WERI-Rb-1 (cell line): ENCODE measurements at places on chromosomes 3 and 15.
A peak's percentile ranks its signal among the peaks of the same experiment; 100 is the strongest.

DNA sequence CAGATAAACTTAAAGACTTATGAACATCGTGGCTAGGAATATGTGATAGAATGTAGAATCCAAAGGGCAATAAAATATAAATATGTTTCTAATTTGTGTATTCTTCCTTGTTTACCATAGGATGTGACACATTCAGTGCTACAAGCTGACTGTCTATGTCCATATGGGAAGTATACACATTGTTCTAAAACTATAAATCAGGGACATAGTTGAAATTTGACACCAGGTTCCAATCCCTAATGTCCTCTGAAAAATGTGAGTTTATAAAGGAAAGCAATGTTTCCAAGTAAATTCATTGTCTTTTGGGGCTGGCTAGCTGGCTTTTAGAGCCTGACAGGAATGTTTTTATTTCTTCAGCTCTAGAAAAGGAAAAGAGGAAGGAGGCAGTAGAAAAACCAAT is 273.6 kb downstream of the CNTN4 start:
- DNase-seq = no peak

DNA sequence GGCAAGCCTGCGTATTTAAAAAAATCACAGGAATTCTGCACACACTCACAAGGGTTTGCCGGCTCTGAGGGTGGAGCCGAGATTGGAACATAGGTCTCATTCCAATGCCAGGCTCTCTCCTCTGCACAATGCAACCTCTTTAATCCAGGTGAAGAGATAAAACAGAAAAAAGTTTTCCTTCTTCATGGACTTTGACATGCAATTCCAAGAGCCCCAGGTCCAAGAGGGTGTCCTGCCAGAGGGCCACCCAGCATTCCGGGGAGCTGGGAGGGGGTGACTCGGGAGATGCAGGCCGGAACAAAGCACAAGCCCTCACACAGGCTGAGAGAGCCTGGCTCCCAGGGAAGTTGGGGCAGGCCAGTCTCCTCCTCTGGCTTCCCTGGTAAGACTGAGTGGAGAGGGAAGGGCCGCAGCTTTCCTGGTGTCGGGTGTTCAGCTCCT is 6.7 kb upstream of the SLC12A8 start:
- peak; percentile 30 for DNase-seq

DNA sequence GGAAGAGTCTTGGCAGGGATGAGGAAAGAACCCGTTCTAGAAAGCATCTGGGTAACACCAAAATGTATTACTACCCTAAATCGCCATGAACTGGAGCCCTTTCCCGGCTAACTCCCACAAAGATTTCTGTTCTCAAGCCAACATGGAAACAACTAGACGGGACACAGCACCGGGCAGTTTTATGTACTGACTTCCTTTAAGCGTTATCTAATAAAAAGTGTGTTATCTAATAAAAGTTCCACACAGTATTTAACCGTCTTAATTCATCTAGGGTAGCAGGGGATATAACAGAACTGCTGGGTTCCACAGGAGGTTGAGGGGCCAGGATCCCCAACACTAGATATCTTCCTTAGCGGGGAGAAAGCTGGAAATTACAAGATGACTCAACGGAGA is 347 bp upstream of the C3orf62 start:
- no peak for DNase-seq

DNA sequence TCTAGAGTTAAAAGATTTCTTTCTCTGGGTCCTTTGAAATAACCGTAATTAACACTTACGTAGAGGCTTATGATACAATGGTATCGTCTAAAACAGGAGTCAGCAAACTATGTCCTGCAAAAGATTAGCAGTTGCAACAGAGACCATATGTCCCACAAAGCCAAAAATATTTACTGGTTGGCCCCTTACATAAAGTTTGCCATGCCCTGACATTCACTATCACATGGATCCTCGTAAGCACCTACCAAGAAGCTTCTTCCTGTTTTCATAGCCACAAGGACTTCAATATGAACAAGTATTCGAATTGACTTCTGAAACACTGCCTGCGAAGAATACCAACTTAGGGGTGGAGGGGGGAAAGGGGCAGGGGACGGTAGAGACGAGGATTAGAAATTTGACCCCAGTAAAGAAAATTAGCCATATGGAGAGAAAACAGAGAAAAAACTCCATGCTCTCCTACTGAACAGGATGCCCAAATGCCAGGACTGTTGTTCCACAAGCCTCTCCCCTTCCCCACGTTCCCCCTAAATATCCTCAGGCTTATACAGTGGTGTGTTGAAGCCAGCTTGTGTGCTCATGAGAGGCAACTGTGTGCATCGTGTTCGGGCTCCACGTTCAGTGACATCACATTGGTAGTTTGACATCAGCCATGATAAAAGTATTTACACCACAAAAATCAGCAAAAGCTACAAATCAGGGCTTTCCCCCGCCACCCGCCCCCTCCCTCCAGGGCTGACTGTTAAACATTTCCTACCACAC is 144.1 kb upstream of the HES1 start:
- no peak for DNase-seq

DNA sequence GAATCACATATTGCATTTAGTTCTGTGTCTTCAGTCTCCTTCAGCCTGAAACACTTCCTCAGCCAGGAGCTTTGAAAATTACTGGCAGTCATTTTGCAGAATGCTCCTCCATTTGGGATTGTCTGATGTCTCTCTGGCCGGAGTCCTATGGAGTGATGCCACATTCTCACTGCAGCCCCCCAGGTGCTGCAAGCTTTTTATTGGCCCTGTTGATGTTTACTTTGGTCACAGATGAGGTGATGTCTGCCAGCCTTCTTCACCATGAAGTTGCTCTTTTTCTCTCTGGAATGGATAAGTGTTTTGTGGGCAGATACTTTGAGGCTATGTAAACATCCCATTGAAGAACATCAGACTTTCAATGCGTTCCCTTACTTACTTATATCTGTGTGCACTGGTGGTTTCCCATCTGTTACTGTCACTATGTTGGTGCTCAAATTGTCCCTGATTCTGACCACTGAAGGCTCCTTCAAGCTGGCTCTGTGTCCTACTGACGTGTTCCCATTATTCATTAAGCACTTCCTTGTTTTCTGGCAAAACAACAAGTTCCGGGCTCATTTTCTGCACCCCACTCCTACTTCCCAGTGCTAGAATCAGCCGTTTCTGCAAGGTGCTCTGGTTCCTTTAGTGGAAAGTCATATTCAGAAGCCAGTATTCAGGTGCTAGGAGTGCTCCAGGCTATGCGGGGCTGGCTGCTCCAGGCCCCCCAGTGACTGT is 1.4 kb upstream of the CLEC3B start:
- no peak for DNase-seq

- no peak for DNase-seq
Measured at GRCh38 chr15:67177752-67178151, 76.7 kb downstream of the AAGAB start.

- peak; percentile 93 for DNase-seq
Measured at GRCh38 chr15:68614286-68615035, 35.7 kb downstream of the CORO2B start.

- no peak for DNase-seq
Measured at GRCh38 chr15:41935566-41936020, 36.8 kb downstream of the EHD4 start.

DNA sequence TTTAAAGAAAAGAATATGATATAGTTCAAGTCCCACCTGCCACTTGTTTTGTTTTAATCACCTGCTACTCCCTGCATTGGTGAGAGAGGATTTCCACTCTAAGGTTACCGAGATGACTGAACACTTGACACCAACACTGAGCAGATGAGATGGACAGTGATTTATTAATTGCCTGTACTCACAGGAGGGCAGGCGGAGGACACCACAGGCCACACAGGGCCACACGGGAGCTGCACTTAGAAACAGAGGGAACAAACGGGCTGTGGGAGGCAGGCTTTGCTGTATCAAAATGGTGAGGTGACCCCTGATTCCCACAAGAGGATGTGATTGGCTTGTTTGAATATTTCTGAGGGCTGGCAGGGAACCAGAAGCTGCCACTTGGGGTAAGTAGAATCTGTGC is 10.8 kb downstream of the MINAR1 start:
- DNase-seq = peak; percentile 81

DNA sequence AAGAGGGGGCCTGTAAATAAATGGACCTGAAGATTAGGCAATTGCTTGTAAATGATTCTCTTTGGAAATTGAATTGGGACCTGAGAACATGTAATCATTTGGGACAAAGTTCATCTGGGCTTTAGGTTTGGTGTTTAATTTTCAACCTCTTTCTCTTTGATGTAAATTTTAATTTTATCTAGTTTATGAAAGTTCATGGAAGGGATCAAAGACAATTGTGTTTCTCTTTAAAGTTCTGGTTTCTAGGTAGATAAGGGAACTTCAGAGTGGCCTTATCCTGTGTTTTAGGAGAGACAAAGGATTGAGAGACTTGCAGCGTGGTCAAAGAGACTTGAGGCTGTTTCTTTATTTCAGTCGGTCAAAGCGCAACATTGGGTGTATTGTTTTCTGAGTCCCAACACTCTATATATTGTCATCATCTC is 1108.3 kb downstream of the TBL1XR1 start:
- DNase-seq = no peak

DNA sequence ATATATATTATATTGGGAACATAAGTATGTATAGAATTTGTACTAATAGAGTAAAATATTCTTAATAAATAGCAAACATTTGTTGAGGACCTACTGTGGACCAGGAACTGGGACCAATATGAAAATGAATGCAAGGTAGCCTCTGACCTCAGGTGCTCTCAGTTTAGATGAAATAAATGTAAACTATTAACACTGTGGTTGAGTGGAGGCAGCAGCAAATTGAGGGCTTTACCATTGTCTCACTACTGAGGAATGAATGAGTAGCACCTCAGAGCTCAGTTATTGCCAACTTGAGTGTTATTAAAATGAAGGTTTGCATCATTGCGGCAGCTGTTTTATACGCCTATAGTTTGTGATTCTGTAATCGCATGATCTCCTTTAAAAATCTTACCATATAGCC is 90.9 kb upstream of the CGNL1 start:
- DNase-seq = no peak

GRCh38 chr3:147713234-147714133 is 304.3 kb downstream of the ZIC1 start:
- DNase-seq = no peak

DNA sequence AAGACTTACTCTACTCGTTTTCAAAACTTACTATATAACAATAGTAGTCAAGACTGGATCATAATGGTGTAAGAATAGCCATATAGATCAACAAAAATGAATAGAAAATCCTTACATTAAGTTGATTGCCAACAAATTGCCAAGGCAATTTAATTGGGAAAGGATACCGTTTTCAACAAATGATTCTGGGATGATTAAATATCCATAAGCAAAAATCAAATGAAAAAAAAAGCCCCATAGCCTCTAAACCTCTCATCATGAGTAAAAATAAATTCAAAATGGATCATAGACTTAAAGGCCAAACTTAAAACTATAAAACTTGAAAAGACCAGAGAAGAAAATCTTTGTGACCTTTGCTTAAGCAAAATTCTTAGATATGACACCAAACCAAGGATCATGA is 5.3 kb upstream of the SNRK start:
- no peak for DNase-seq
